ENCODE measurements at places on chromosomes 5 and 9.
A peak's percentile ranks its signal among the peaks of the same experiment; 100 is the strongest.

GRCh38 chr5:126972062-126972895 is 58.1 kb downstream of the MARCHF3 start:
- peak; percentile 56 for DNase-seq

DNA sequence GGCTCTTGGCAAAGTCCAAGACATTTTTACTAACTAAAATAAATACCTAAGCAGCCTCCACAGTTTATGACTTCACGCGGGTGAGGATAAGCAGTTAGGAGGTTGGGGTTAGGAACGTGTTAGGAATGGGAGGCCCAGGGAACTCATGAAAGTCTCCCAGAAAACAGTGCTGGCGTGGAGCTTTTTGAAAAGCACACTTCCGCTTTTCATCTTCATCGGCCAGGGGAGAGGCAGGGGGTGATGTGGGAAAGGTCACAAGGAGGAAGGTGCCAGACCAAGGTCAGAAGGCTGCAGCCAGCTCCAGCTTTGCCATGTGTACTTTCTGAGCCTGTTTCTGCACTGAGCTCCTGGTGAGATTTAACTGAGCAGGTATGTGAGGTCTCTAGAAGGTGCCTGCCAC is 149.0 kb downstream of the PHF2 start:
- DNase-seq = no peak

- no peak for DNase-seq
Observed at GRCh38 chr5:37876943-37877342, 37.1 kb upstream of the GDNF start.

DNA sequence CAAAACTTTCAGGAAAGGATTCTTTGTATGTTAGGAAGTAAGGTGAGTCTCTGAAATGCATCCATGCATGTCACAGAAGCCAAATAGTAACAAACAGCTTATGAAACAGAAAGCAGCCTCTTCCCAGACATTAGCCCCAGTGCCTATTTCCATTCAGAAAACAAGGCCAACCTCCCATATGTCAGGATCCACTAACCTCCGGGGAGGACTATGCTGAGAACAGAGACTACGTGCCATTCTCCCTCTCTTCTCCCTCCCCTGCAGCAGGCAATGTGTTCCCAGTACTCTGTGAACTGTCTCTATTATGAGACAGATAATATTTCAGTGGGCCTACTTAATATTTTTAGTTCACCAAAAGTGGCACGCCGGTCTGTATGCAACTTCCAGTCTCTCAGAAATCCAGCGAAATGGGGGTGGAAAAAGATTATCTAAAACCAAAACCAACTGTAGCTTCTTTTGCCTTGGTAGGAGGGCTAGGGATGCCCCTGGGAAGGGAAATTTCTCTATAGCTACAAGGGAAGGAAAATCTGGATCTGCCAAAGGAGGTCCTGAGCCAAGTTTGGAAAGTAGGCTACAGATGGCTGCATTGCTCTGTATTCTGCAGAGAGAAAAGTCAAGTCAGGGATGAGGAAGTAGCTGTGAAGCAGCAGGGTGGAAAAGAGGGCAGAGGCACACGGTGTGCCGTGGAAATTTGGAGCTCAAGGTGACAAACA is 42.0 kb downstream of the VLDLR start:
- no peak for DNase-seq

- no peak for DNase-seq
Observed at GRCh38 chr9:12915366-12915954, 140.6 kb downstream of the LURAP1L start.

GRCh38 chr5:159409801-159410200 is 79.5 kb upstream of the IL12B start:
- DNase-seq = no peak

DNA sequence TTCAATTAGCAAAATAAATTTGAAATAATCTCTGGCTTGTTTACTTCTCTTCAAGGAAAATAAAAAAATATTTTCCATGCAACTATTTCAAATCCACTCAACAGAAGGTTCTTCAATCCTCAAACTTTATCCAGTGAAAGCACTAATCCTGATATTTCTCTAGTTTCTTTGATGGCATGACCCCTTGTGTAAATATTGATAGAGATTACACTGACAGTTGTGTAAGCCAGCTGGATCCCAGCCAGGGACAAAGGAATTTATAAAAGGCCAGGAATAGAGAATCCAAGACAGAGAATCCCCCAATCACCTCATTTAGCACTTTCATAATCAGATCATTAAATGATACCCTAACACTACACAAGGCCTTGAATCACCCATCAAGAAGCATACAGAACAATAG is 135.2 kb downstream of the GNA14 start:
- no peak for DNase-seq

DNA sequence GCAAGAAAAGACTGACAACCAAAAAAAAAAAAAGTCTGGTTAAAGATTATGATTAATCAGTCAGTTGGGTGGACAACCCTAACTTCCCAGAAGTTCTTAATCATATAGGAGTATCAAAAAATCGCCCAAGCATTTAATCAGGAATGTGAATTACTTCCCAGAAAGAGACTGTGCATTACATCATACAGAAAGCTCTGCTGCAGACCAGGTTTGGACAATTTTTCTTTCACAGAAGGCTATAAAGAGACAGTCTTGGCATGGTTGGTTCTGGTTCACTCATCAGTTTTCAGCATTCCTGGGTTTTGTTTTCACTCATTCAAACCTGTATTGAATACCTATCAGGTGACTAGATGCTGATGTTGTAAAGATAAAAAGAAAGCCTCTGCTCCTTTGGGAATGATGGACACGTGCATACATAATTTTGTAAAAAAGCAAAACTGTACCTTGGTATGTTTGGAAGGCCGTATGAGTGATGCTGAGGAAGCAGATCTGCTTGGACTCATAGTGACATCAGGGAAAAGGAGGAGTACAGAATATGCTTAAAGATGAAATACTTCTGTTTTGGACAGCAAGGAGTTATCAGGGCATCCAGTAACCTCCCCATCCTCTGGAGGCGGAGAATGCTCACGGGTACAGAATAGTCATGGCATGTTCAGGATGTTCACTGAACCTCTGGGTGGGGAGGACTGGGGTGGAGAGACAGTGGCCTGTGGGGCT is 178.4 kb downstream of the GNA14 start:
- no peak for DNase-seq

DNA sequence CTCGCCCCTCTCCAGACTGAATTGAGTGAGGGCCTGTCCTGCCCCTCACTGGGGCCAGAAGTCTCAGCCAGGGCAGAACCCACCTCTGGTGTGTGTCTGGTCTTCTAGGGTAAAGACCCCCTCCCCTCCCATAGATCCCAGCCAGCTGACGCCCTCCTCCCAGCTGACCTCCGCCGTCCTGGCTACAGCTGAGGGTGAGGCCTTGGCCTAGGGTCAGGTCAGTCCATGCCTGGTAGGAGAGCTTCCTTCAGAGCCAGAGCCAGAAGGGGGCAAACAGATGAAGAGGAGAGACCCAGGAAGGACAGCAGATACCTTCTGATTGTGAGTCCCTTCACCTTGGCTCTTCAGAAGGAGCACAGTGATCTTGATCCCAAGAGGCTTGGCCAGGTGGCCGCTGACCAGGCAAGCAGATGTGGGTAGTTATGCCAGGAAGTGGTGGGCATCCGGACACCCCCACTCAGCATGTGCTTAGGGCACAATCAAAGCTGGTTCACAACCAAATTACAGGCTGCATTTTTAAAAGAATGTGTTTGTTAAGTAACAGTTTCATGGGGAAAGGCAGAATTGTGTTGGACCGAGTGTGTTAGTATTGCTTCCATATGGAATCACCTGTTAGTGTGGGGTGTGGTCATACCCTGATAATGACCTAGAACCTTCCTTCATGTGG is 29.9 kb downstream of the JADE2 start:
- no peak for DNase-seq

- DNase-seq = no peak
Observed at GRCh38 chr5:16135506-16135905, 44.1 kb downstream of the MARCHF11 start.

- no peak for DNase-seq
Observed at GRCh38 chr9:71271602-71272001, 150.2 kb upstream of the TRPM3 start.

- no peak for DNase-seq
Observed at GRCh38 chr5:135615581-135616260, 36.9 kb upstream of the CXCL14 start.

DNA sequence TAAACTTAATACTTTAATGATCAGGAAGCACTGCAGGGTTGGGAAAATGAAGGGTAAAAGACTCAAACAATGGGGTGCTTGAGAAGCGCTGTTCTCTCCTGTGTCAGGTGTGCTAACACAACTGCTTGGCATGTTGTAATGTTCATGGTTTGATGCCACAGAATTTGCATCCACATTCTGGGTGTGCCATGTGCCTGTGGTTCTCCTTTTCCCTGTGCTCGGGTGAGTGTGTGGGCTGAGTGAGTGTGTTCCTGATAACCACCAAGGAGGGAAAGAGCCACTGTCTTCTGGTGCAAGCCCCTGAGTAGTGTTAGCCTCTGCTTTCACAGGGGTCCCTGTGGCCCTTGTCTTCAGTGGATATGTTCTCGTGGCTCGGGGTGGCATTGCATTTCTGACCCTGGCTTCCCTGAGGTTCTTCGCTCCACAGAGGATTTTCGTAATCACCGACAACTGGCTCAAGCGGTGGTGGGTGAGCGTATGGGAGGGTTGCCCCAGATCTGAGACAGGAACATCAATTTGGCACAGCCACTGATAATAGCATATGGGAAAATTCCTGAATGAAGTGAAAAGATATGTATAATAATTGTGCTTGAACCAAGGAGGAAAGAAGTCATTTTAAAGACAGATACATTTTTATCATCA is 102.0 kb downstream of the MVB12B start:
- no peak for DNase-seq

DNA sequence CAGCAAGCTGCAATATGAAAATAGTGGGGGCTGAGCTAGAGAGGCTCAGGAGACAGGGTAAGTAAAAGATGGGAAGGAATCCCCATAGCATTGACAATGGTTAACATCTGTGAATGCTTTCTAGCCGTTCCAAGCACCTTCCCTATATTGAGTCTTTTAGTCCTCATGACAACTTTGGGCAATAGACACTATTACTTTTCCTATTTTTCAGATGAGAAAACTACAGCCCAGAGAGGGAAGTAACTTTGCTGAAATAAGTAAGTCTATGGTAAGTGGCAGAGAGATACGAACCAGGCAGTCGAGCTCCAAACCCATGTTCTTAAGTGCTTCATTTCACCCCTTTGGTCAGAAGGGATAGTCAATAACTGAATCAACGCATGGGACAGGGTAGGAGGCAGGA is 94.5 kb downstream of the COL23A1 start:
- DNase-seq = no peak

GRCh38 chr5:31755676-31756230 is 116.8 kb downstream of the PDZD2 start:
- no peak for DNase-seq
